ENCODE measurements at places on chromosomes 5 and 9.
A peak's percentile ranks its signal among the peaks of the same experiment; 100 is the strongest.

GRCh38 chr9:91071184-91071990 lies 269.8 kb downstream of the SYK start:
- peak; percentile 96 for DNase-seq

DNA sequence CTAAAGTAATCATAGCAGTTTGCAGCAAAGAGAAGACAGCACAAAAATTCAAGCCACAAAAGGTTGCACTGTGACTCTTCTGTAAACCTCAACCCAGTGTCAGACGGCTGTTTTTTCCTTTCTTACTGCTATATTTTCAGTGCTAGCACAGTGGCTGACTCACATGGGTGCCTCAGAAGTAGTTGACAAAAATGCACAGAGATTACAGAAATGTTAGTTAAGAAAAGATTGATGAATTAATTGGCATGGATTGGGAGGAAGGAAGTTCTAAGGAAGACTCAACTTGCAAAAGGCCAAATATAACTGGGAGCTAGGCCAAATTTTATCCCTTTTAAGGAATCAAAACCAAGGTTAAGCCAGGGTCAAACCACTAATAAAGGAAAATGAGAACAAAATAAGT lies 43.7 kb upstream of the ITGA1 start:
- DNase-seq = peak; percentile 69

- no peak for DNase-seq
These were observed 12.7 kb upstream of the SVEP1 start for GRCh38 chr9:110592044-110592830.

DNA sequence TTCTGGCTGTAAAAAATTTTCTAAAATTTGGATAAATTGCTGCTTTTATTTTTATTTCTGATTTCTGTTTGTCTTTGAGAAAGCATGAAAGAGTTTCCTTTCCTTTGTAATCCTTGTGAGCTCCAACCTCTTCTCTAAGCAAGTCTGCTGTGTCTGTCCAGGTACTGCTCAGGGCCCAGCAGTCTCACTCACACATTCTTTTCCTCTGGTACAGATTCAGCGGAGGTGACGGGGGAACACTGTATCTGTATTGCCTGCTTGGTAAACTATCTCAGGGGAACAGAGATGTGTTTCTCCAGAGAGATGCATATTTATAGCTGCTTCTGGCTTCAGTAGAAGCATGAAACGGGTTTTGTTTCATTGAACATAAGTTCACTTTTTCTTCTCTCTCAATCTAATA lies 60.5 kb downstream of the NUP214 start:
- no peak for DNase-seq

DNA sequence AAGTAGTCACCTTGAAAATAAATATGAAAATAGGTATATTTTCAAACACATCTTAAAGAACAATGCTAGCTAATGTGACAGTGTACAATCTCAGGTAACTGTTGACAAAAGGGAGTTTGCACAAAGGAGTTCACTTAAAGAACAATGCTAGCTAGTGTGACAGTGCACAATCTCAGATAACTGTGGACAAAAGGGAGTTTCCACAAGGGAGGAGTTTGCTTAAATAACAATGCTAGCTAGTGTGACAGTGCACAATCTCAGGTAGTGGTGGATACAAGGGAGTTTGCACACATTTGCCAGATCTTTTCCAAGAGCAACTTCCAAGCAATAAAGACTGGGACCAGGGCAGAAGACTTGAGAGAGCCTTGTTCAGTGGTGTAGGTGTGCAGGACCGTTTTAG lies 442.9 kb upstream of the FTMT start:
- no peak for DNase-seq
